Esophagus squamous epithelium (tissue), 5 donors: ENCODE measurements at places on chromosomes 2 and 18.

- DNase-seq = no peak
Measured at GRCh38 chr18:37489998-37490397, 75.6 kb downstream of the CELF4 start.

DNA sequence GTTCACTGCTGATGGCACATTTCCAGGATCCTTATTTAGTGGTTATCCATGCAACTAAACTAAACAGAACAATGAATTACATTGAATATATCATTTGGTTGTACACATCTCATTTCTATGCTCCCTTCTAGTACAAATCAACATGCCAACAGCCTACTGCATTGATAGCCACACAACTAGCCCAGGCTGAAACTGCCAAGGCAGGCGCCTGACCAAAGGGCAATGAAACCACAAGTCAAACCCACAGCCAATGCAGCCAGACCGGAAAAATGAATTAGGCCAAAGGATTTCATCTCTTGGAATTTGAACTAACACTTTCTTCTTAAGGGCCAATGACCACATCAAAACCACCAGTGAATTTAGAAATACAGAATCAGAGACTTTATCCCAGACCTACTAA lies 196.4 kb downstream of the NOL4 start:
- no peak for DNase-seq

- DNase-seq = no peak
Measured at GRCh38 chr2:3490191-3491170, 28.9 kb downstream of the ADI1 start.

DNA sequence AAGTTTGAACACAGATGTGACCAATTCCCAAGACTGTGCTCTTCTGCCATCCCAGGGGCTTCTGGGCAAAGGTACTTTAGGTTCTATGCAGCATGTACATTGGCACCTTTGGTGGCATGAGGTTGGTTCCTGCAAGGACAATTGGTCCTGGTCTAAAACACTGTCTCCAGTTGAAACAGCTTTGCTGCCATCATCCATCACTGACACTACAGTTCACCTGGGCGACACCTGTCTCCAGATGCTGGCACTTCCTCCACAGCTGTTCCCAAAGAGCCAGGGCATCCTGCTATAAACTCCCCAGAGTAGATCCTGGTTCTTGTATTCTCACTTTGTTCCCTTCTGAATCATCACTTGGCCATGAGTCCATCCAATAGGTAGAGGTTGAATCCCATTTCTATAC lies 60.6 kb downstream of the FHOD3 start:
- no peak for DNase-seq

- DNase-seq = no peak
Measured at GRCh38 chr2:149037851-149038250, 648 bp upstream of the LYPD6B start.

DNA sequence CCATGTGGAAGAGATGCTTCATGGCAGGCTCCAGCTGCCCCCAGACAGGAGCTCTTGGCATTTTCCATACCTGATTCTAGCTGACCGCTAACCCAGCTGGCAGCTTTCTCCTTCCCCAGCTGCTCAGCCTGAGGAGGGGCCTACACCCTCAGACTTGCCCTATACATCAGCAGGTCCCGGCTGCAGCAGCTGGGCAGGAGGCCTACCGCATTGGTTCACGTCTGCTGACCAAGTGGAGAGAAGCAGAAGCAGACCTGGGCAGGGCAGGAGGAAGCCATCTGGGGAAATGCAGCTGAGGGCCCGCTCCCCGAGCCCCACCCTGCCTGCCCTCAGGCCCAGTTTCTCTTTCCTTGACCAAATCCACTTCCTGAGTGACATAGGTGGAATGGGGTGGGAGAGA lies 50.7 kb downstream of the LBH start:
- no peak for DNase-seq

DNA sequence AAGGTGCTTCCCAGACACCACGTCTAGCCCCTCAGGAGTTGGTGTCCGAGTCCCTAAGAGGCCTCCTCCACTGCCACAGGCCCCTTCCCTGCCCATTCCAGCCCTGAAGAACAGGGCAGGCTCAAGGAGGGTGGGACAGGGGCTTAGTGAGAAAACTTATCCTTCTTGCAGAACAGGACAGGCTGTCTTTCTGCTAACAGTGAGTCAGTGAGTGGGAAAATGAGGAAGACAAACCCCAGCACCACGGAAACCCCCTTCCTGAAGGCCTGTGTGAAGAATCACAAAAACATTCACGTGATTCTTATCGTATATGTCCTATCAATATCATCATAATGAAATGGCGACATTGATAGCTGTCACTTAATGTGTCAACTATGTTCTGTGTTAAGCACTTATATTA lies 9.8 kb downstream of the FZD7 start:
- no peak for DNase-seq

GRCh38 chr18:13800505-13801259 lies 23.3 kb upstream of the MC5R start:
- no peak for DNase-seq

- no peak for DNase-seq
Measured at GRCh38 chr18:1048032-1048431, 143.4 kb downstream of the ADCYAP1 start.

DNA sequence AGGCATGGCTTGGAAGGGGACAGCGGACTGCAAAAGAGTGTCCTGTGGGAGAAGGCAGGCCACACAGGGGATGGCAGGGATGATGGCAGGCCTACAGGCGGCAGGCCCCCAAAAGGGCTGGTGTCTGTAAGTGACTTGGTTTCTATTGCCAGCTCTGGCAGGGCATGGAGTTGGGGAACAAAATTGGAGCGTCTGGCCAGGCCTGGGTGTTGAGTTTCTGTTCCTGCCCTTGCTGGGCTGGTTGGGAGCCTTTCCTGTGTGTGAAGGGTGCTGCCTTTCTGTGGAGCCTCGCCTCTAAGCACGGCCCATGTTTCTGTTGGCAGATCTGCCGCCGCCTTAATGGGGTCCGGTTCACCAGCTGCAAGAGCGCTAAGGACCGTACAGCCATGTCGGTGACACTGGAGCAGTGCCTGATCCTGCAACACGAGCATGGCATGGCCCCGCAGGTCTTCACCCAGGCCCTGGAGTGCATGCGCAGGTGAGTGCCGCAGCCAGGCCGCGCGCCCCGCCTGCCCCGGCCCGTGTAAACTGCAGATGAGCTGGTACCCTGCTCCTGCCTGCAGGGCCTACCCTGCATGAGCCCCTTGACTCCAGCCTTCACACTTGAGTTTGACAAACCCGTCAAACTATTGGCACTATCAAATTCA lies 31.5 kb downstream of the COA5 start:
- DNase-seq = no peak

GRCh38 chr2:200258081-200258480 lies 48.4 kb upstream of the SPATS2L start:
- no peak for DNase-seq

- DNase-seq = no peak
Measured at GRCh38 chr2:173307293-173307692, 47.4 kb upstream of the CDCA7 start.

DNA sequence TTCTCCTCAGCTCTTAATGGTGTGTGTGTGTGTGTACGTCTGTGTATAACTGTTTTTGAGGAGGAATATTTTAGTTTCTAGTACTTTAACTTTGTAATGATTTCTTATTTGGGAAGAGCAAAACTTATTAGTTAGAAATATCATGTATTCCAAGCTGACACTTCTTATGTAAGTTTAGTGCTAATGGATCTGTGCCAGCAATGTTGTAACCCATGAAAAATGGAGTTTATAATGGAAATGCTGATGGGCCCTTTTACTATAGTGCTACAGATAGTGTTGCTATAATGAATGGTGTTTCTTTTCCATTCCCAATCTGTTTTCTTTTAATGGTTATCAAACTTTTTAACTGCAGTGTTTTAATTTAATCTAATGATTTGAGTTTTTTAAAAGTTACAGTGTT lies 49.8 kb upstream of the OTX1 start:
- no peak for DNase-seq

- no peak for DNase-seq
Measured at GRCh38 chr2:219565130-219566080, 5.9 kb downstream of the OBSL1 start.

GRCh38 chr18:24502667-24503523 lies 42.5 kb downstream of the HRH4 start:
- DNase-seq = no peak

DNA sequence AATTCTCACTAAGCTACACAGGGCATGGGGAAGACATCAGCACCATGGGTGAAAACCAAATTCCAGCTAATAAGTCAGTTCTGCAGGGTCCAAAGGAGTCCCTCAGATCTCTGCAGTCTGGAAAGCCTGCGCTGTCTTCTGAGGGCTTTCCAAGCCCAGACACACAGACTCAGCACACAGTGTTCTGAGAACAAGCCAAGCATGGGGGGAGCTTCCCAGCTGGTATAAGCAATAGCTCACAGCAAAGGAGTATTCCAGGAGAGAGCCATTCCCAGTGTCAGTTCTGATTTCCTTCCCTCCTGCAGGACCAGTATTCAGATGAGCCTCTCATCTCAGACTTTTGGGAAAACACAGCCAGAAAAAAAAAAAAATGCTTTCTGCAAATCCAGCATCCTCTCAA lies 370.8 kb downstream of the TNS1 start:
- DNase-seq = no peak

- DNase-seq = no peak
Measured at GRCh38 chr18:11487390-11487789, 122.0 kb upstream of the SLC35G4 start.

GRCh38 chr2:122683018-122683417 lies 927.6 kb downstream of the TSN start:
- no peak for DNase-seq
